AML-193 (cell line): ENCODE measurements at places on chromosomes 16 and 17.
A peak's percentile ranks its signal among the peaks of the same experiment; 100 is the strongest.

GRCh38 chr16:79517156-79517555 is 83.4 kb downstream of the MAF start:
- DNase-seq = no peak

- no peak for DNase-seq
Measured at GRCh38 chr16:58366247-58367031, 25.8 kb upstream of the GINS3 start.

DNA sequence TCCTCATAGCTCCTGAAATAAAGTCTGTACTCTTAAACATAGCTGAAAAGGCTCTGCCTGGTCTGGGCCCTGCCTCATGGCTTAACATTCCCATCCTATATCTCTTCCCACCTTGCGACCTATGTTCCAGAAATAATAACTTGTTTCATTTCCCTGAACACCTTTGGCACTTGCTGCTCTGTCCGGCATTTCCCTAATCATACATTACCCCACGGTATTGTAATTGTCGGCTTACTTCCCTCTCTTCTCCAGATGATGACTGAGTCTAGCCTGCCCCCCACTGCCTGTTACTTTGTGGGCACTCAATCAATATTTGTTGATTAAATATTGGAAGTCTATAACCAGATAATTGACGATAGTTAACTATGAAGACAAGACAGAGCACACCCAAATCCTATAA is 23.3 kb upstream of the SUPT4H1 start:
- DNase-seq = peak; percentile 47

- DNase-seq = no peak
Measured at GRCh38 chr17:78438694-78439325, 60.4 kb downstream of the PGS1 start.

DNA sequence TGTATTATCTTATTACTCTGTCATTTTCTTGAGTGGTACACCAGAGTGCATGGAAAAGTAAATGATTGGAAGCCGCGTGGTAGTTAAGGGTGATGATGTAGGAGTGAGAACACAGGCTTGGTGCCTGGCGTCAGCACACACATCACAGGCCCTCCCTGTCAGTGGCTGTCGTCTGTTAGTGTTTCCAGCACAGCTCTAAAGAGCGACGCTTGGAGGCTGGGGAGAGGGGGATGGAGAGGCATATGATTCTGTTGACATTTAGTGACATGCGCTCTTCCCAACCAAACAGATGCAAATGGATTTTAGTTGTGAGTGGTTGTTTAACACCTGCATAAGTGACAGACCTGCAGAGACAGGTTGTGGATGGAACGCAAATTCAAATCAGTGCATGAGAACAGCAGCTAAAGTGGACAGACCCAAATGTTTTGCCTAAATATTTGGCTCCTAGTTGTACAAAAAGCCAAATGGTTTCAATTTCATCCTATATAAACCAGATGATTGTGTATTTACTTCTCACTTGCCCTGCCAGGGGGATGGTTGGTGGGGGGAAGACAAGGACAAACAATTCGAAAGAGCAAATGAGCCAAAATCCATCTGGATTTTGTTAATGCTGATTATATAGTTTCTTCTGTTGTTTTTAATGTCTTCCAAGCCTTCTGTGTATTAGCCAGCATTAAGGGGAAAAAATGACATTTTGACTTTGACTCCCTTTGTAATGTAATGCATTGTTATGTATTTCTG is 222.3 kb downstream of the WWOX start:
- no peak for DNase-seq

- no peak for DNase-seq
Measured at GRCh38 chr16:66512272-66513110, 37.4 kb downstream of the TK2 start.

GRCh38 chr16:67474551-67475455 is 6.2 kb downstream of the ATP6V0D1 start:
- no peak for DNase-seq

- DNase-seq = no peak
Measured at GRCh38 chr17:80876950-80877728, 114.5 kb upstream of the CHMP6 start.

DNA sequence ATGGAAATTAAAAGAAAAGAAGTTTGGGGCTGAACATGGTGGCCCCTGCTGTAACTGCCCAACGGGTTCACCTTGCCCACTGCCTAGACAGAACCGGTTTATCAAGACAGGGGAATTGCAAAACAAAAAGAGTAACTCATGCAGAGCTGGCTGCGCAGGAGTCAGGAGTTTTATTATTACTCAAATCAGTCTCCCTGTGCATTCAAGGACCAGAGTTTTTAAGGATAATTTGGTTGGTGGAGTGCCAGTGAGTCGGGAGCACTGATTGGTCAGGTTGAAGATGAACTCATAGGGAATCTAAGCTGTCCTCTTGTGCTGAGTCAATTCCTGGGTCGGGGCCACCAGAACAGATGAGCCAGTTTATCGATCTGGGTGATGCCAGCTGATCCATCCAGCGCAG is 4.4 kb upstream of the SCPEP1 start:
- no peak for DNase-seq

GRCh38 chr17:55263569-55264277 is 1.0 kb upstream of the HLF start:
- no peak for DNase-seq

GRCh38 chr17:65730711-65731169 is 169.3 kb upstream of the AXIN2 start:
- no peak for DNase-seq

DNA sequence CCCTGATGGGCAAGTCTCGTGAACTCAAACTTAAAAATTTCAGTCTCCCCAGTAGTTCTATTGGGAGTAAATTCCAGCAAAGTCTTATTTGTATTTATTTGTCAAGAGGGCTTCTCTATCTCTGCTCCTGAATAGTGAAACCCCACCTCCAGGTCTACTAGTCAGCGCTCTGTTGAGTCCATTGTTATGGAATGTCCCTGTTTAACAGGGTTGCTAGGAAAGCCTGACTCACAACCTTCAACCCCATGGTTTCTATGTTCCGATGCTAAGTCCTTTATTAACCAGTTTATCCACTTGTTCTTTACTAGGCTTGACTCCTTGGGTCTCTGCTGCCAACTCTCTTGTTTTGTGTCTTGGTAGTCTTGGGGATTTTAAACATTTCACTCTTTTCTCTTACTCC is 250.7 kb upstream of the MYOCD start:
- no peak for DNase-seq

DNA sequence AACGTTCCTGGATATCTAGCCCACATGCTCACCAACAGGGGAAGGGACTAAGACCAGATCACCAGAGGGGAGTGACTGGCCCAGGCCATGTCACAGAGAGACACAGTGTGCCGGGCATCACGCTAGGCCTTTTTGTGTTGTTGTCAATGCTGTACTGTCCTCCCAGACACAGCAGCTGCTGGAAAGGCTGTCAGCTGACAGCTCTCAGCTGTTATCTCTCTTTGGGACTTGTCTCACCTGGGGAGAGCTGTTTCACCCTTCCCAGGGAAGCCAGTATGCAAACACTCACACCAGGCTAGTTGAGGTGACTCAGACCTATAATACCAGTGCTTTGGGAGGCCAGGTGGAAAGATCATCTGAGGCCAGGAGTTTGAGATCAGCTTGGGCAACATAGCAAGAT is 19.4 kb downstream of the UNC45B start:
- DNase-seq = no peak

DNA sequence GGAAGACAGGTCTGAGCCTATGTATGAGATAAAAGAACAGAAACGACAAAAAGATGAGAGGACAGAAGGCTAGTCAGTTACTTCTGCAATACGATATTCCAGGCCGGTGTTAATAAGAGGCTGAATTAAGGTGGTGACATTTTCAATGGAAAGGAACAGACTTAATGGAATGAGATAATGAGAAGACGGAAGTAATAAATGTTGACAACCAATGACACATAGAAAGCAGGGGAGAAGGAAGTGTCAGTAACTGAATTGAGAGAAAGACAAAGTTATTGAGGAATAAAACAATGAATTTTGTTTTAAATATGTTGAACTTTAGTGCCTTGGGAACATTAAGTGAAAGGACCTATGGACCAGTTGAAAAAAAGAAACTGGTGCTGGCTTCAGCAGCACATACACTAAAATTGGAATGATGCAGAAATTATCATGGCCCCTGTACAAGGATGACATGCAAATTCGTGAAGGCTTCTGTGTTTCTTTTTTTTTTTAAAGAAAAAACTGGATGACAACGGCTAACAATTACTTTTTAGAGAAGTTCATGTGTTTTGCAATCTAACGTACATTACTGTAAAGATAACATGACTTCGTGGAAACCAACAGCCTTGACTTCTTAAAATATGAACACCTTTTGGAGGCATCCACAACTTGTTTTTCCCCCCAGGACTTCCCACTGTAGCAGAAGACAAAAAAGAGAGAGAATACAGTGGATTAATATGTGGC is 18.5 kb upstream of the CPD start:
- peak; percentile 98 for DNase-seq

GRCh38 chr16:3454093-3454492 is 10.6 kb downstream of the NAA60 start:
- DNase-seq = no peak

DNA sequence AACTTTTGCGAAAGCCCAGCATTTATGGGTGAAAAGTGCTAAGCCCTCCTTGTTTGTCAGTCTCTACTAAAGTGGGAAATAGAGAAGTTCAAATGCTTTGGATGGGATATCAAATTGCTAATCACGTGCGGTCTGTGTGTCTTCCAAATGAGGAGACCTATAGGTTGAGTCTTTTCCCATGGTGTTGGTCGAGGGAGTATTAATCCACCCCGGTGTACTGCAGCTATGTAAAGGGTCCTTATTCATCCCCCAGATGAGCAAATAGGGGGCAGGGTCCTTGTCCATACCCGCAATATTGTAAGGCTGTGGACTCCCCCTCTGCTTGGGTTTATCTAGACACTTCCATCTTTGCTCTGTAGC is 14.6 kb downstream of the KIAA0513 start:
- no peak for DNase-seq

- no peak for DNase-seq
Measured at GRCh38 chr17:77961741-77962140, 3.2 kb downstream of the TNRC6C start.

- DNase-seq = no peak
Measured at GRCh38 chr17:44981221-44981968, 13.3 kb upstream of the C1QL1 start.

DNA sequence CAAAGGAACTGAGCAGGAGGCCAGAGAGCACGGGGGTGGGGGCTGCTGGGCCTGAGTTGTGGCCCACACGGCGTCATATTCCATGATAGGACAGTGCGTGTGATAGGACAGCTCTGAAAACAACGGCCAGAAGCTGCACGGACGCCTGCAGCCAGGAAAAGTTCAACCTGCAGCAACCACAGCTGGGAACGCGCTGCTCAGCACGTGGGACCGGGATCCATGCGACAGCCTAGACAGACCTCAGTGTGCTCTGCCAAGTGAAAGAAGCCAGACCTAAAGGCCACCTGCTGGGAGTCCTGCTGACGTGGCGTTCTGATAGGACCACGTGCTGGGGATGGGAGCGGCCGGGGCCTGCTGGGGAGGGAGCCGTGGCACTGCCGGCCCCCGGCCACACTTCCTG is 21.6 kb downstream of the CTU2 start:
- DNase-seq = no peak

DNA sequence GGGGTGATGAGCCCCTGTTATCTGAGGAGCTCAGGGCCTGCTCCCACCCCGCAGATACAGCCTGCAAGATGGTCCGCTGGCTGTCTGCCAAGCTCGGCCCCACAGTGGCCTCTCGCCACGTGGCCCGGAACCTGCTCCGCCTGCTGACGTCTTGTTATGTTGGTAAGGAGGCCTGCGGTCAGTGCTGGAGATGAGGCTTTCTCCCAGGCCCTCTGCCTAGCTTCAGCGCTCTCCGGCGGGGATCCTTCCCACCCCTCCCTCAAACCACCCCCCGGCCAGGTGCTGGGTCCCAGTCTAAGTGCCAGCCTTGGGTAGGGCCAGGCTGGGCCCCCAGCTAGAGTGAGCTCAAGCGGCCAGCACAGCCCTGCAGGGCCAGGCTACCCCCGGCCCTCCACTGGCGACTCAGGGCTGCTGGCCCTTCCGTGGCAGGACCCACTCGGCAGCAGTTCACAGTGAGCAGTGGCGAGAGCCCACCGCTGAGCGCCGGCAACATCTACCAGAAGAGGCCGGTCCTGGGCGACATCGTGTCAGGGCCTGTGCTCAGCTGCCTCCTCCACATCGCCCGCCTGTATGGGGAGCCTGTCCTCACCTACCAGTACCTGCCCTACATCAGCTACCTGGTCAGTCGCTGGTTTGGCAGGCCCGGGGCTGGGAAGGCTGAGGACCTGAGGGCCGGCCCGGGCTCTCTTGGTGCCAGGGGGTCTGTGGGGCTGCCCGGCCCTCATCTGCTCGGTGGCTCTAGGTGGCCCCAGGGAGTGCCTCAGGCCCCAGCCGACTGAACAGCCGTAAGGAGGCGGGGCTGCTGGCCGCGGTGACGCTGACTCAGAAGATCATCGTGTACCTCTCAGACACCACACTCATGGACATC is 6.1 kb downstream of the WDR81 start:
- DNase-seq = no peak

- DNase-seq = no peak
Measured at GRCh38 chr17:36837939-36838272, 99.4 kb upstream of the LHX1 start.

- no peak for DNase-seq
Measured at GRCh38 chr16:10224850-10225249, 42.6 kb upstream of the GRIN2A start.

DNA sequence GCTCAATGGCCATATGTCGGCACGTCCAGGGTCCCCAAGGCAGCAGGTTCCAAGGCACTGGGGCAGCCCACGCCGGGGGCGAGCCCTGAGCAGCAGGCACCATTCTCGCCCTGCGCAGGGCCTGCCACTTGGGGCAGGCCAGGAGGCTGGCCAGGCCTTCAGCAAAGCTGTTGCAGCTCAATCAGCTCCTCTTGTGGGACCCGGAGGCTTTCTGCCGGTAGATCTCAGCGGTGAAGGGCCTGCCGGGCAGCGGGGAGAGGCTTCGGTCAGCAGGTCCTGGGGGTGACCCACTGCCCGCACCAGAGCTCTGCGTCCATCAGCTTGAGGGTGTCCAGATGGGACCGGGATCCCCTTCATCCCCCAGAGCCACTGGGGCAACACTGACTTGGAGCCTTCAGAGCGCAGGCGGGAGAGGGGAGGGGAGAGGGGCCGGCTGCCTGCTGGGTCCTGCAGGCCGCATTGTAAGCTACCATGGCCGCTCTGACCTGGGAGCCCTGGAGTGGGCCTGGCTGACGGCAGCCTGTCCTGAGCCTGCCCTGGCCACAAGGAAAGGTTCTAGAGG is 9.5 kb upstream of the RASD1 start:
- no peak for DNase-seq

GRCh38 chr16:4828567-4829321 is 18.3 kb downstream of the GLYR1 start:
- no peak for DNase-seq

DNA sequence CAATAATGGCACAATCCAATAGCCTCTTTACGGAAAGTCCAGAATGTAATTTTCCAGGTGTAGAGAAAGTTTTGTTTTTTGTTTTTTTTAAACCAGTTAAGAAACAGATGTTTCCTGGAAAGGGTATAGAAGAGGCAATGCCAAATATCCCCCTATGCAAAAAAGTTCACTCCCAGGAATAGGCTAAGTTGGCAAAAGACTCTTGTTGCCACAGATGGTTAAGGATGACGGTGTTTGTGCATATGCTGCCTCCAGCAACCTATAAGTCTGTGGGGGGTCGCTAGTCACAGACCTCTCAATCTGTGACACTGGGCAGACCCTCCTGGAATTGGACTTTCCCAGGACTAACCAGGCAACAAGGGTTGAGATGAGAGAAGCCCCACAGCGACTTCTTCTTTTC is 20.9 kb upstream of the HP start:
- DNase-seq = no peak
